Omental fat pad (tissue), 4 donors: ENCODE measurements at places on chromosomes 6 and 20.

DNA sequence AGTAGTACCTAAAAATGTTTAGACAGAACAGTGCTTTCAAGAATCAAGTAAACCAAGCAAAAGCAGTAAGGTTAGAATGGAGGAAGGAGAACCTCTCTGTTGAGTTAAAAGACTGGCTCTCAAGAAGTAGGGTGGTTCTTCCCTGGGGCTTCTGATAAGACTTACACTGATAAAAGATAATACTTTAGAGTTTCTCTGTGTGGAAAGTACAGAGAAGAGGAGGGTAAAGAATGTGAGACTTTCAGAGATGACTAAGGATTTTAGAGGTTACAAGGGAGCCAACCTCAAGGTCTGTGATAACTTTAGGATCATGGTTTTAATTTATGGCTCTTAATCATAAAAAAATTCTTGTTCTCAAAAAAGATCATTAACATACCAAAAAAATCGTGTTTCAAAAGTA lies 30.9 kb upstream of the ALDH8A1 start:
- no peak for DNase-seq

- DNase-seq = no peak
Measured at GRCh38 chr6:22622813-22623212, 53.4 kb downstream of the HDGFL1 start.

GRCh38 chr20:51111290-51111689 lies 88.4 kb upstream of the KCNG1 start:
- no peak for DNase-seq

GRCh38 chr6:3912361-3913076 lies 63.3 kb downstream of the FAM50B start:
- DNase-seq = no peak

DNA sequence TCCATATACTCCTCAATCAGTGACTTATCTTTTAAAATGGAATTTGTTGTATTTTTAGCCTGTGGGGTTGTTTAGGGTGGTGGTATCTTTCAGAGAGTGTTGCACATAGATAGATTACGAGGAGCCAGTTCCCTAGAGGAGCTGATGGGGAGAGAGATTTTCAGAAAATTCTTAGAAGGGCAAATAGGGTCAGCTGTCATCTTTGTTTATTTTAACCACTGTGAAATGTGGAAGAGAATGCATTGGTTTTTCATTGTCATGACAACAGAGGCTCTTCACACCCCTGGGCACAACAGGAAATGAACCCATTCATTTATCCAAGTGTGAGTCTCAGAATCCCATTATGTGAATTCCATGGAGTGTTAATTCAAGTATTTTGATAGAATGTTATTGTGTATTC lies 188.4 kb downstream of the JARID2 start:
- DNase-seq = no peak

DNA sequence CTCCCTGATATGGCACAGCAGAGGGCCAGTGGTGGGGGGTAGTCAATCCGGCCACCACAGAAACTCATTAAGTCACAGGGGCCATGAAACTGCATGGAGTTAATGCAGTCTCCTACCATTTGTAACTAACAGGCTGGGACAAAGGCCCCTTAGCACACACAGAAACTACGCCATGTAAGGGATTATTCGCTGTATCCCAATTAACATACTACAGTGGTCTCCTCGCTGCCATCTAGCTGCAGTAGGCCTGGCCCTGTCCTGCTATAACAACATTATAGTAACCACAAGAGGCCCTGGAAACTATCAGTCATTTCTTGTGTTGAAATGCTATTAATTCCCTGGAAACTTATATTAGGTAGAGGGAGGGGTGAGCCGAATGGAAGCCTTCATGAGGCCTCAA lies 72.3 kb upstream of the CCN2 start:
- DNase-seq = no peak

DNA sequence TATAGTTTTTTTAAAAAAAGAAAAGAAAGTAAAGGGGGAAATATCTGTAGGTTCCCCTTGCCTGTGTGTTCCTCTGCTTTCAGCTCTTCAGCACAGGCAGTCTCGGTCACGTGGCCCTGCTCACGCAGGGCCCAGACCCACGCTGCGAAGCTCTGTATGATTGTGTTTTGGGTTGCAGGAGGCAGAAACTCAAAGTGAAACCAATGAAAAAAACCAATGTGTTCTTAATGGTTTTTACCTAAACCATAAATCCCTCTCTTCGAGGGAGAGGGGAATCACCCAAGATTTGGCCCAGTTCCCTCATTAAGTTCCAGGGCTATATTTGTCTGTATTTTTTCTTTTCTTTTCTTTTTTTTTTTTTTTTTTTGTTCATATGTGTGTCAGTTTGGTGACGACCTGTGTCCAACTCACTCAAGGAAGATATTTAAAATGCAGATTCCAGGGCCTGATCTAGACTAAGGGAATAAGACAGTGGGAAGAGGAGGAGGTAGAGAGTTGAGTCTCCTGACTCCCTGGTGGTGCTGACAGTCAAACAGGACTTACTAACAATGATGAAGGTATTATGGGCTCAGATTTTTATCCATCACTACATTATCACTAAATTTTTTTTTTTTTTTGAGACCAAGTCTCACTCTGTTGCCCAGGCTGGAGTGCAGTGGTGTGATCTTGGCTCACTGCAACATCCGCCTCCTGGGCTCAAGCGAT lies 33.8 kb upstream of the RREB1 start:
- no peak for DNase-seq

- DNase-seq = no peak
Measured at GRCh38 chr20:56630506-56631317, 1.6 kb downstream of the TFAP2C start.

DNA sequence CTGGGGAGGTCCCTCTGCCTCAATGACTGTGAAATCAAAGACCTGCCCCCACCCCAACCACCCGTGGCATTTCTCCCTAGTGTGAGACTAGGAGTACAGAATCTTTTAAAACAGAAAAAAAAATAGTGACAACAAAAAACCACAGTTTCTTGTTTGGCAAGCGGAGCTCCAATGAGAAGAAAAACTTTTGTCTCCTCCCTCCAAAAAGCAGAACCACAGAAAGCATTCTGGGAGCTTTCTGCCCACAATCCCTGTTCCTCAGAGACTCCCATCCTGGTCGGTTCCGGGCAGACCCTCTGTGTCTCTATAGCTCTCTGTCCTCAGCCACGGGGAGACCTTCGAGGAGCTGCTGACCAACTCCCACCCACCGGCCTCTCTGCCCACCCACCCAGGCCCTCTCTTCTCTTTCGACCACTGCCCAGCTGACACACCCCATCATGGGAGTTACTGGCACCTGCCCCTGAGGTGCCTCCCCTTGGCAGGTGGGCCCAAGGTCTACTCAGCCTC lies 4.9 kb downstream of the PREX1 start:
- no peak for DNase-seq

GRCh38 chr6:158633127-158633526 lies 11.4 kb downstream of the DYNLT1 start:
- DNase-seq = no peak

DNA sequence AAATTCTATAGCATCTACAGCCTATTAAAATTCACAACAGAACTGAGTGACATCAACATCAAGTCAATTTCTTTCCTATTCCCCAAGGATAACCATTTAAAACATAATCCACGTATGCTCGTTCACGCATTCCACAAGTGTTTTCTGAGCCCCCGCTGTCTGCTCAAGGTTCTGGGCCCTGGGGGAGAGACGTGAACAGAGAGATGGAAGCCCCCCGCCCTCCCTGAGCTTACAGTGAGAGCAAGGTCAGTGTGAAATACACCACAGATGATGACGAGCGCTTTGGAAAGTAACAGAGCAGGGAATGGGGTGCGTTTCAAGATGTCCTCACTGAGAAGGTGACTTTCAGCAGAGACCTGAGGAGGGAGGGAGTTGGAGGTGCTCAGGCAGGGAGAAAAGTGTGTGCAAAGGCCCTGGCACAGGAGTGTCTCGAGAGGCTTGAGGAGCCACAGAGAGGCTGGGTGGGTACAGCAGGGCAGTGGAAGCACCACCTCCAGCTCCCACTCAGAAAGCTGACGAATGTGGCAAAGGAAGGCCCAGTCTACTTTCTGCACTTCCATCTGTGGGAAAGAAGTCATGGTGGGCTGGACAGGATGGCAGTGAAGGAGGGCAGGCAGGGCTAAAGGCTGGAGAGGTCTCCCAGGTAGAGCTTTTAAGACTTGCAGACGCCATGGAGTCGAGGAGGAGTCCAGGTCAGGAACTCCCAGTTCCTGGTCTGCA lies 88.3 kb downstream of the DLL1 start:
- DNase-seq = no peak

- DNase-seq = no peak
Measured at GRCh38 chr6:112437058-112437457, 89.9 kb downstream of the RFPL4B start.

GRCh38 chr6:24391756-24392405 lies 10.9 kb upstream of the MRS2 start:
- DNase-seq = no peak

DNA sequence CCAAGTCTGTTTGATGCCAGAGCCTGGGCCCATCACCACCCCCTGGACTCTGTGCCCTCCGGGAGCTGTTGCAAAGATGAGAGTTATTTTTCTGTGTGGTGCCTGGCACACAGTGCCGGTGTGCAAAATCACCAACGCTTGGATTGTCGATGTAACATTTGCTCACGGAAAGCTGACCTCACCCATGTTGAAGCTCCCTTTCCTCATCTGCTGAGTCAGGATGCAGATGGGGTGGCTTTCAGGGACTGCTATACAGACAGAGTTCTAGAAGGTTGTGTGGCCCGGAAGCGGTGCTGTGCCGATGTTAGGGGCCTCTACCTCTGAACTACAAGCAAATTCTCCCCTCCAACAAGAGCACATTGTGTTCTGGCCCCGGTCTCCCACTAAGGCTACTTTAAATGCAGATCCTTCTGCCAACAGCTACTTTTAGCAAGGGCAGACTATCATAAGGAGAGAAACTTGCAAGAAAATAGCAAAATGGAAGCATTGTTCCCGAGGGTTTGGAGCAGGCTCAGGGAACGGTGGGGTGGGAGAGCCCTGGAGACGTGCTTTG lies 34.0 kb downstream of the EYA2 start:
- no peak for DNase-seq

GRCh38 chr6:7215798-7216231 lies 97.2 kb downstream of the SSR1 start:
- no peak for DNase-seq

DNA sequence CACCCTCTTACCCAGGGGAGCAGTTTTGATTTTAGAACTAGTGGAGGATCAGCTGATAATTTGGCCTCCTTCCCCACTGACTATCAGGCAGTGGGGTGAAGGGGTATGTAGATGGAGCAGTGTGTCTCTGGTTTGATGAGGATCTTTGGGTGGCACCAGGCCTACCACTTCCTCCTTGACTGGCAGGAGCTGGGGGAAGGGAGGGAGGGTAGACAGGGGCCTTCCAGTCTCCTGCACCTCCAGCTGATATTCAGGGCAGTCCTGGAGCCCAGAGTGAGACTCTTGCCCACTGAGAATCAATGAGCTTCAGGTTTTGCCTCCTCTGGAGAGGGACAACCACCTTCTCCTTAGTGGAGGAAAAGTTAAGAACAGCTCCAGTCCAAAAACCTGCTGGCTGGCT lies 3.2 kb downstream of the DEF6 start:
- DNase-seq = no peak

GRCh38 chr6:46105568-46105967 lies 24.2 kb upstream of the ENPP4 start:
- DNase-seq = no peak

GRCh38 chr6:51619042-51619799 lies 468.2 kb downstream of the PKHD1 start:
- no peak for DNase-seq

- DNase-seq = no peak
Measured at GRCh38 chr6:155026022-155026705, 31.0 kb downstream of the TIAM2 start.

DNA sequence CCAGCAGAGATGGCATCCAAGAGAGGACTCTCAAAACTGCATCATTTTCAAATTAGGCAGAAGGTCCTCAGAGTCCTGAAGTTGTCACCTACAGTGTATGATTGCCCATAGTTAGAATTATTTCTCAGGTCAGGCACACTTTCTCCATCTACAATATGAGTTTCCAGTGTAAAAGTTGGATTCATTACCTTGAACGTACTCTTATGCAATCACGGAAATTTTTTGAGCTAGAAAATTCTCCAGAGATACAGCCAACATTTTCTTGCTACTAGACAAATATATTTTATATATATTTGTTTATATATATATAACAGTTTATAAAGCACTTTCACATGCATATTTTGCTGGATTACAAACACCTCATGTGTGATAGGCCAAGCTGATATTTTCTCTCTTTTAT lies 29.4 kb upstream of the SERPINB1 start:
- no peak for DNase-seq

DNA sequence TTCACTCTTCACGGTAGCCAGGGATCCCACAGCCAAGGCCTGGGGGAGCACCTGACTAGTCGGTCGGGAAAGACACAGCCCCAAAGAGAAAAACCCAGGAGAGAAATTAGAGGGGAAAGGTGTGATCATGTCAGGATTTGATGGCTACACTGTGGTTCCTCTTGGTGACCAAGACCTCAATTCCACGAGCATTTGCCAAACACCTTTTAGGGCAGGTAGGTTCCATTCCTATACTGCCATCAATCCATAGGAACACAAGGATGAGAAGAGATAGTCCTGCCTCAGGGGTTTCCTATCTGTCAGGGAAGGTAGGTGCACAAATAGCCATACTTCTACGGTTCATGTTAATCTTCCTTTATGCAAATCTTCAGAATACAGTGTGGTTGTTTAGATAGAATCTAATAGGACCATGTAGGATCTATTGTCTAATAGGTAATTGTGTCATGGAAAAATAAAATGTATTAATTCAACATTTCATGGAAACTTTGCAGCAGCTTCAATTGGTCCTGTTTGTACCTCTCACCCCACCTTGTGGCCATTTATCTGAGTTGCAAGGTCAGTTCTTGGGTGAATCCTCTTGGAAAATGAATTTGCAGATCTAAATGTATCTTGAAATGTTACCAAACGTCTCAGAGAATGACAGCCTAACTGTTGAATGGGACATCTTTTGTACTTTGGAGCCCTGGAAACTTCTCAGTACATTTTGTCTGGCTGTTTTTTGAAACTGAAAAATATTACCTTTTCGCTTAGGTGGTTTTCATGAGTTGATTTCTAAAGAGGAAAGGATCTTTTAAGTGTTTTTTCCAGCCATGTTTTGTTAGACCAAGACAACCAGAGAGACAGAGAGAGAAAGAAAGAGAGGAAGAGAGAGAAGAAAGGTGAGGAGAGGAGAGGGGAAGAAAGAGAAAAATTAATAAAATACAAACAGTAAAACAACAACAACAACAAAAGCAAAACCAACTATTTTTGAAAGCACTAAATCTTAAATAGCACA lies 33.7 kb upstream of the IYD start:
- no peak for DNase-seq

GRCh38 chr20:57432862-57433491 lies 41.8 kb downstream of the RBM38 start:
- DNase-seq = no peak
